ENCODE measurements at places on chromosomes 13 and 19.

DNA sequence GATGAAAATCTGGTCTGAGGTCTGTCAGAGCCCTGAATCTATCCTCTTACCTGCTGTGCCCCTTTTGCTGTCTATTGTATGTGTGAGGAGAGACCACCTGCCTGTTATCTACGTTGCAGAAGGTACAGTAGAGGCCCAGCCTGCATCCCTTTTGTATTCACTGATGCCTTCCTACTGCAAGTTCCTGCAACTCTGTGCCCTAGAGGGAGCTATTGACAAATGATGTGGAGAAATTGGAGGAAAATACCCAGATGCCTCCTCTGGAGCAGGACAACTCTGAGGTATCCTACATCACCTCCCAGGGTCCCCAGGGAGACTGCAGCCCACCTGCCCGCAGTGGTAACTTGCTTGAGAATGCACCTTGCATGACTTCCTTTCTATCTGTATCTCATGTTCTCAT is 33.7 kb downstream of the SIAH3 start:
- DNase-seq = no peak

- no peak for DNase-seq
Observed at GRCh38 chr19:7494416-7495098, 5.7 kb upstream of the PEX11G start.

GRCh38 chr19:51124729-51125128 is at the start of gene SIGLEC9:
Gene SIGLEC9, plus strand, starts transcription at chr19:51124906. Its CDS starts 69 bp downstream, at chr19:51124975.
- DNase-seq = no peak

GRCh38 chr13:102856557-102856956 is 10.7 kb downstream of the ERCC5 start:
- DNase-seq = no peak

DNA sequence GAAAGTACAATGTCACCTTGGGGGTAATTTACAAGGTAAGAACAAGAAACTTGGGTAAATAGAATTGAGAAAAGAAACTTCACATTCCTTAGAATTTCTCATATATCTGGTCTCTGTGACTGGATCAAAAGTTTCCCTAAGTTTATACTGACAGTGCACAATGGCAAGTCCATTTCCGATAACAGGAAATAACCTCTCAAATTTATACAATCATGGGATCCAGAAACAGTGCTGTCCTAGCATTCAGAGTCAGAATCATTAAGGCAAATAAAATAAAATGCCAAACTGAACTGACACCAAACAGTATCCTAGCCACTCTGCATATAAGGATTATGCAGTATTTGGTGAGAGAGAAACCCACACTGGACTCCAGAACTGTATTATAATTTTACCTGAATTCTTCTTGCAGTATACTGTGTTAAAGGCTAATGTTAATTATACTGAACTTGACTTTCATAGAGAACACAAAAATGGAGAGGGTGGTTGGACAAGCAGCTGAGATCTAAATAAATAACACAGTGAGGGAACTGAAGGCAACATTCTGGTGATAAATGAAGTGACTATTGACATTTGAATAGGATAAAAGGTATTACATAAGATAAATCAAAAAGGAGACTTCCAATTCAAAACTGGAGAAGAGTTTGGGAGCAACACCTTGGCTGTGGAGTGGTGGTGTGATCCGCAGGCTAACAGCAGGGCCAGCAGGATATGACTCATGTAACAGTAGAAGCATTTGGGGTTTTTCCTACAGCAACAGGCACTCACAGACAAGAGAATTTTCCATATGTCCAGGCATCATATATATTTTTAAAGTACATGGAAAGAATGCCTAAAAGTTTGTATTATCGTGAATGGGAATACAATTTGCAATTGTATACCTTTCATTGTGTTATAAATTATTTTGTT is 932.5 kb upstream of the MIR17HG start:
- DNase-seq = no peak

GRCh38 chr13:102680842-102681740 is 13.8 kb downstream of the METTL21C start:
- DNase-seq = no peak

GRCh38 chr13:20489185-20489820 is 36.4 kb downstream of the CRYL1 start:
- no peak for DNase-seq

GRCh38 chr19:56141417-56141993 is 418 bp downstream of the ZNF444 start:
- DNase-seq = no peak

DNA sequence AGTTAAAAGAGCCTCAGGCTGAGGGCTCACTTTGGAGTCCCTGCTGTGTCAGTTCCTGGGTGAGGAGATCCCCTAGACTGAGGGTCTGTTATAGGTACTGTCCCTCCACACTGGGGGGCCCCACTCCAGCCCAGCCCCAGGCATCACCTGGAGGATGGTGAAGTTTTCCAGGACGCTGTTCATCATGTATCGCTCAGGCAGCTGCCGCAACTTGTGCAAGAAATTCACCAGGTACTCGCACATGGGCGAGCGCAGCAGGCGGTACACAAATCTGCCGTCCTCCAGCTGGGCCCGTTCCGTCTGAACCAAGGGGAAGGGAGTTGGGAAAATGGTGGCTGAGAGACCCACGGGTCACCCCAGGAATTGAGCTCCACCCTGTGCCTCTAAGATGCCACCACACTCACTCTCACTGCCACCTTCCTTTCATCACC is 7.1 kb downstream of the CD37 start:
- no peak for DNase-seq

DNA sequence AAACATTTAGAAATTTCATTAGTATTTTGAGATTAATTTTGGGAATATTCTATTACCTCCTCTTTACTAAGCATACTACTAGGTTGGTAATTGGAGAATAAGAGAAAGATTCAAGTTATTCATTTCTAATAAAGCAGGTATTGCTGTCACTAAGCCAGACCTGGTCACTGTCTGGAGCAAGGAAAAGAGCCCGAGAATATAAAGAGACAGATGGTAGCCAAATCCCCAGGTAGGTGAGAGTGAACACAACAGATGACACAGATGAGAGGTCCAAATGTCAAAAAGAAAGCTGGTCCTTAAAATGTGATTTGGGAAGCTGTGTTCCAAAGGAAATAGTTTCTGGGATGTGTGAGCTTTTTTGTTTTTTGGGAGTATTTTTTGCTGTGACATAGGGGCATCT is 128.6 kb downstream of the ZNF100 start:
- DNase-seq = no peak
